ENCODE measurements at places on chromosomes 13 and 19.

DNA sequence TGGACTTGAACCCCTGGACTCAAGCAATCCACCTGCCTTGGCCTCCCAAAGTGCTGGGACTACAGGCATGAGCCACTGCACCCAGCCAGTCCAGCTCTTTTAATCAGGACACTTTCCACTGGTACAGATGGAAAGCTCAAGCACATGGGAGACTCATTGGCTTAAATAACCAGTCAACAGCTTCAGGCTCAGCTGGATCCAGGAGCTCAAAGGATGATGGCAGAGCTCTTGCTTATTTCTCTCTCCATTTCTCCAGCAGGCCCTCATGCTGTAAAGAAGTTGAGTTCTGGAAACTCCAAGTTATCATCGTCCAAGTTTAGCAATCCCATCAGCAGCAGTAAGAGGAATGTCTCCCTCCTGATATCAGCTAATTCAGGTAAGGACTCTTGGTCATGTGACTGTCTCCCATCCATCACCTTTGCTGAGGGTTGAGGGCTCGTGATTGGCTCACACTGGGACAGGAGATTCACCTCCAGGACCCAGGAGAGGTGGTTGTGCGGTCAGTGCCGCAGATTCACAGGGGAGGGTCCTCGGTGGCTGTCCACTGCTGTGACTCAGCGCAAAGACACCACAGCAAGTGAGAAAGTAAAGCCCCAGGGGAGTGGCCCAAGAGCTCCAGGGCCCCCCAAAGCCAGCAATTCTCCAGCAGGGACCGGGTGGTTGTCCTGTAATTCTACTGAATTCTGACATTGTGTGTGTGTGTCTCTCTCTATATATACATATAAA lies 5.1 kb downstream of the CCL25 start:
- no peak for DNase-seq

DNA sequence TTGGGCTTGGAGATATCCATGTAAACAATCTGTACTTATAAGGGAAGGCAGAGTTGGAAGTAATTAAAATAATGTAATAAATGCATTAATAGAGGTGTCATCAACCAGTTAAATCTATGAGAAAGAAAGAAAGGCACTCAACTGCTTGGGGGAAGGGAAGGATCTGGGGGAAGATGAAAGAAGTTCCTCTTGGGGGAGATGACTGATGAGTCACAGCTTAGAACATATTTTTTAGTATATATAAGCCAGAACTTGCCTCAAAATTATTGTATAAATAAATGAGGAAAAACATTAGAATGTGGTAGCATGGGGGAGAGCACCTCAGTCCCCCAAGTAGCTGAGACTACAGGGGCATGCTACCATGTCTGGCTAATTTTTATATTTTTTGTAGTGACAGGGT lies 205.8 kb downstream of the GGACT start:
- DNase-seq = peak; percentile 80

GRCh38 chr19:6216996-6217751 lies 62.6 kb downstream of the MLLT1 start:
- DNase-seq = peak; percentile 49

DNA sequence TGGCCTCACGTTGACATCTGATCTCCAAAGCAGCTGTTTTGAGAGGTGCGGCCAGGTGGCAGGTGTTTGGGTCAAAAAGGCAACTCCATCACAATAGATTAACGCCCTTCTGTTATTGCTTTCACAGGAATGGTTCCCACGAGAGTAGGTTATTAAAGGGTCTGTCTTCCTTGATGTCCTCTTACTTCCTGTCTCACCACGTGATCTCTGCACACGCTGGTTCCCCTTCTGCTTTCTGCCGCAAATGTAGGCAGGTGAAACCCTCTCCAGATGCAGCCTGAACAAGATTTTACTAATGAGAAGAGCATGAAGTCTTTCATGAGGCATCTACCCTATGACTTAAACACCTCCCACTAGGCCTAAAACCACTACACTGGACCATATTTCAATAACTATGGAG lies 22.8 kb upstream of the ZNF564 start:
- DNase-seq = no peak

Data from iris pigment epithelial cell (primary cell).